Upper lobe of right lung (tissue), 1 donor: ENCODE measurements at places on chromosomes 11 and 22. TPM values are rescaled to one million over a fixed set of nuclear protein-coding genes. Genes with fewer than 3 reads are reported as not detected.
A peak's percentile ranks its signal among the peaks of the same experiment; 100 is the strongest.

DNA sequence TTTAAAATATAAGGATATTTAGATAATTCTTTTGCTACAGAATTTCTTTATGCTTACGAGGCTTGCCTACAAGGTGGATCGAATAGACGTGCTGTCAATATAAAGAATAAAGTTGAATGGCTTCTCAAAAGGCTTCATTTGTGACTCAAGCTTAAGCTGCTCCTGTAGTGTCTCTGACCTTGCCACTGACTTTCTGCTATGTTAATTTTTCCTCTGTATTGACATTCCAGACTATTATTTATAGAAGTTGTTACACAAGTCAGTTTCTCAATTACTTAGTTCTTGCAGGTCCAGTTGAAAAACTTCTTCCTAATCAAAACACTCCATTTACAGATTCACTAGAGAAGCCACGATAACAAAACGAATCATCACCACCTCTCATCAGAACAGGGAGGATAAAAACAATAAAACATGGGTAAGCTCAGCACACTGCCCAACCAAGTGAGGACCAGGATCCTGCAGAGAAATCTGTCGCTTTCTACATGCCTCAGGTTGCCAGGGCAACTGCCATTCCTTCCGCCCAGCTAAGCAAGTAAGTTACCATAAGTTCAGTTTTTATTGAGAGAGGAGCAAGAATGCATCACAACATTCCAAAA is 39.0 kb upstream of the CHKA start:
- DNase-seq = no peak

- DNase-seq = no peak
These were observed 77.9 kb downstream of the XRRA1 start for GRCh38 chr11:74871037-74871436.

DNA sequence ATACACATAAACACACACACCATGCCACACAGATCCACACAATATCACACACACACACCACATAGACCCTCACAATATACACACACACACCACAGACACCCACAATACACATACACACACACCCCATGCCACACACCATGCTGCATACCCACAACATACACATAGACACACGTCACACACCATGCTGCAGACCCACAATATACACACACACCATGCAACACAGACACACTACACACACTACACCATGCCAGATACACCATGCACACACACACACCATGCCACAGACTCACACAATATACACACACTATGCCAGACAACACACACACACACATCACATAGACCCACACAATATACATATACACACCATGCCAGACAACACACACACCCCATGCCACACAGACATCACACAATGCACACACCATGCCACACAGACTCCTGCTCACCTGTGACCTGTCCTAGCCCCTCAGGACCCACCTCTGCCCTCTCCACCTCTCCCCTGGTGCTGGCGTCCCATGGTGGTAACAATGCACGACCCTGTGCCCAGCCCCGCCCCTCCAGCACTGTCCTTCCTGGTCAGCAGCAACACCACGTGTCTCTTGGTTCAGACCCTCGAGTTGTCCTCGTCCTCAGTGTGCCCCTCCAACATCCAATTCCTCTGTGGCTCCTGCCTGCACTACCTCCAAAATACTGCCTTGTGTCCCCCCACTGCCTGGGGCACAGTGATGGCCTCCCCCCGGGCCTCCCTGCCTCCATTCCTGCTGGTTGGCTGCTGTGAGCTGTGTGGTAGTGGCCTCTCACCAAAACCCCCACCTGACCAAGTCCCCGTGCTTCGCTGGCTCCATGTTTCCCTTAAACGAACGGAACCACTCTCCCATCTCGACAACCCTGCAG is 23.7 kb upstream of the RFPL3 start:
- peak; percentile 22 for DNase-seq

- DNase-seq = no peak
These were observed 26.0 kb upstream of the LRRC10B start for GRCh38 chr11:61482513-61482912.

DNA sequence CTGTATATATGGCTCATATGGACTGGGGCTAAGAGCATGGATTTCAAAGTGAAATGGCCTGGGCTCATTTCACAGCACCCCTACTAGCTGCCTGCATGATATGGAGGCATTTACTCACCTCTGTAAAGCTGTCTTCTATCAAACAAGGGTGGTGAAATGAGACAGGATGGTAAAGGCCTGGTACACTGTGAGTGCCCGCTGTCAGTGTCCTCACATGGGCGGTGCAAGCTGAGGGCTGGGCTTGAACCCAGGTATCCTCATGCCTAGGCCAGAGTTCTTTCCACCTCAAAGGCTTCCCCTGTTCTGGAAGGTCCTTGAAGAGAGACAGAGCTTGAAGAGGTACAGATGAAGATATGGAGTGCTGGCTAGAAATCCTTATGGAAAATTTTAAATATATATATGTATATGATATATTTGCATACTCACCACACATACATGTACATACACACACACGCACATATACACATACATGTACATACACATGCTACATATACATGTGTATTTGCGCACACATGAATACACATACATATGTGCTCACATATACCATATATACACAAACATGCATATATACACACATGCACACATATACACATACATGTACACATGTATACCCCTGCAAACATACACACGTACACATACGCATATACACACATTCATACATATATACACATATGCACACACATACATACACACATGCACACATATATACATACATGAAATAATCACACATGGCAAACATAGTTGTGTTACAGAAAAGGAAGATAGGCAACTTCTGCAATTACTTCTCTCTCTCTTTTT is 44.7 kb downstream of the MICAL2 start:
- no peak for DNase-seq

DNA sequence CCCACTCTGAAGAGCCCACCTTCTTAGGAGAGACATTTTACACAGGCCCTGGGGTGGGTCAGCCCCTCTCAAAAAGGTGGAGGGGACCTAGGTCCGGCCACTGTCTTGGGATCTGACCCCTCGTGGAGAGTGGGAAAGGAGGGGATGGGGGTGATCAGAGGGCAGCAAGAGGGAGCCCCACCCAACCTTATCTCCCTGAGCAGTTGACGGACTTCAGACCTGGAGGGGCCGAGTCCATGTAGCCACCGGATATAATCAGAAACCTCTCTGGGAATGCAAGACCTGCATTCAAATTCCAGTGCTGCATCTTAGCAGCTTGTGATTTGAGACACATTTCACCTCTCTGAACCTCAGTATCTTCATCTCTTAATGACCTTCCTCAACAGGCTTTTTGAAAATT is 44.0 kb downstream of the TP53I11 start:
- no peak for DNase-seq

- no peak for DNase-seq
These were observed 43.6 kb upstream of the B3GNT6 start for GRCh38 chr11:76990628-76991027.

DNA sequence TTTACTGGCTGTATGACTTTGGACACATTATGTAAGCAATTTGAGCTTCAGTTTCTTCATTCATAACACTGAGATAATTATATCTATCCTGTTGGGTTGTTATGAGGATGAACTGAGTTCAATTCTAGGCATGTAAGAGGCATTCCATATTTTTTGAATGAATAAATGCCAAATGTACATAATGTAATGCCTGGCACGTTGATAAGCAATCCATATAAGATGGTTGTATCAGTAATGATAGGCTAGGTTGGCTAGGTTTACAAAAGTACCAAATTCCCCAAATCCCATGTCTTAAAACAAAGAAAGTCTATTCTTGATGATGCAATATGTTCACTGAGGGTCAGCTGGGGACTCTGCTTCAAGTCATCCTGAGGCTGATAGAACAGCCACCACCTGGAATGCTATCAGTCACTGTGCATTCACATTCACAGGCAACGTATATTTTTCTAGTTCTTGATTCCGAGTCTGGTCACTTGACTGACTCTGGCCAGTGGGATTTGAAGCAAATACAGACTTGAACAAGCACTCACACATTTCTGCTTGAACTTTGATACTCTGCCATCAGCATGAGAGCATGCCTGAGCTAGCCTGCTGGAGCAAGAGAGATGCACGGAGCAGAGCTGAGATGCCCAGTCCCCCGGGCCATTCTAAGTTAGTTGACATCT is 104.0 kb upstream of the TIMP3 start:
- DNase-seq = no peak

DNA sequence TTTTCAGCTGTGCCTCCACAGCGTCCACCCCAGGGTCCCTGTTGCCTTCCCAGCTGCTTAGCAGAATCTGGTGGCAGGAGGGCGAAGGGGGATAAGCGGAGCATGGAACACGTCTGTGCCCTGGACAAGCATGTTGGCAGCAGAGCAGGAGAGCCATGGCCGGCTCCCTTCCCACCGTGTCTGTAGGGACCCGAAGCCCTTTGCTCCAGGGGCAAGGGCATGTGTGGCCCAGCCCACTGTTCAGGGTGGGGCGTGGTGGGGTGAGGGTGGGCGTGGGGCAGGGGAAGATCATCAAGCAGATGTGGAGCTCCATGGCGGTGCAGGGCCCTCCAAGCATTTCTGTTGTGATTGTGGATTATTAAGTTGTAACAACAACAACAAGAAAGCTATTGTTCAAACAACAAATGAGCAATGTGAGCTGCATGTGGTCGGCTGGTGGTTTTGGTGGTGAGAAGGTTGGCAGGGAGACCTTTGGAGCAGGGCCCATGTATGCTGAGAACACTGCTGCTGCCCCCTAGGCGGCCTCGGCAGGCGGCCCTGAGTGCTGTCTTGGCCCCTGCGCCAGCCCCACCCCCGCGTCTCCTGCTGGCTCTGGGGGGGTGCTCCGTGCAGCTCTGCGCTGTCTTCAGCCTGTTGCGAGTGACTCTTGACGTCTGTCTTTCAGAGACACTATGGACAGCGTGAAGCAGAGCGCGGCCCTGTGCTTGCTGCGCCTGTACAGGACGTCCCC is 50.9 kb downstream of the AP2A2 start:
- DNase-seq = no peak

GRCh38 chr11:128904656-128905344 is 13.6 kb downstream of the KCNJ5 start:
- no peak for DNase-seq

Gene ALG9
- 26.6 TPM for total RNA-seq
